ENCODE measurements at places on chromosomes 12 and 14.

DNA sequence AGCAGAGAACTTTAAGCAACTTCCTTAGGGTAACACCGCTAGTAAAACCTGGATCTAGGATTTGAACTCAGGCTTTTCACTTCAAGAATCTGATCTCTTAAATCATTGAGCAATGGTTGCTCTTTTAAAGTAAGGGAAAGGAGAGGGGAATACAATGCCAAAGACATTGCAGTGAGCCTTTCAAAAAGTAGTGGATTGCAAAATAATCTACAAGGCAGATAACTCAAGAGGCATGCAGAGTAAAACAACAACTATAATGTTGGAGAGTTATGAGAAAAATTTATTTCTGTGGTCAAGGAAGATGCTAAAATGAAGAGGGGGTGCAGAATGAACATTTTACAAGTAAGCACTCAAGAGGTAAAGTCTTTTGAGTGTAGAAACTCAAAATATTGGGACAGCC, 432.6 kb downstream of the C12orf50 start:
- no peak for DNase-seq

- no peak for DNase-seq
Observed at GRCh38 chr12:91877022-91877421, 268.6 kb downstream of the BTG1 start.

GRCh38 chr12:132137483-132138125, 6.5 kb downstream of the DDX51 start:
- DNase-seq: no peak

DNA sequence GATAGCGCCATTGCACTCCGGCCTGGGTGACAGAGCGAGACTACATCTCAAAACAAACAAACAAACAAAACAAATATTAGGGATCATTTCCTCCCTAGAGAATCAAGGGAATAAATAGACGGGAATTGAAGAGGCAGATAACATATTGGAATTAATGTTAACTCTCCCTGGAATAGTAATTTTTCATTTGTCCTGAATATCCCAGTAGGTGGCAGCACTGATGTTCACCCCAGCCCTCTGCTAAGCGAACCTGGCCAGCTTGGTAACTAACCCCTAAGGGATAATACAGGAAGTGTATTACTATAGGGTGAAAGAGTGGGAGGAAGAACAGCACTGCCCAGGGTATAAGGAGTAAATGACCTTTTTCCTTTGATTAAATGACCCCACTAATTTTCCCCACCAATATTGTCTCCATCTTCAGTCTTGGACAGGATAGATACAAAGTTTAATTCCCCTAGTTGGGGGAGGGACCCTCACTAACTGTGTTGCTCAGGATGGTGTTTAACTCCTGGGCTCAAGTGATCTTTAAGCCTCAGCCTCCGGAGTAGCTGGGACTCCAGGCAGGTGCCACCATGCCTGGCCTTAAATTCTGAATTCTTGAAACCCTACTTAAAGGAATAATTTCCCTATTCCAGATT, 40.5 kb downstream of the SLC2A14 start:
- peak; percentile 18 for DNase-seq

GRCh38 chr14:68104518-68104917, 284.9 kb downstream of the RAD51B start:
- no peak for DNase-seq

DNA sequence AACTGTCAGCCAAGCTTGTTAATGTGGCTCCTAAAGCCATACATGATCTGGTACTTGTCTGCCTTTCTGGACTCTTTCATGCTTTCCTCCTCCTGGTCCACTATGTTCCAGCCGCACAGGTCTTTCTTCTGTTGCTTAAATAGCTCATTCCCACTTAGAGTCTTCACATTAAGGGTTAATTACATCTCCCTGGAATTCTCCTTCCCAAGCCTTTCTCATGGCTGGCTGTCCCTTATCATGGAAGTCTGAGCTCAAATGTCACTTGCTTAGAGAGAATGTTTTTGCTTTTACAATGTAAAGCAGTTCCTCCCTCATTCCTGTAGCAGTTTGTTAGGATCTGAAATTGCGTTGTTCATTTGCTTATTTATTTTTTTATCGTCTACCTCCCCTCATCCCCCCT, 199.6 kb downstream of the TRHDE start:
- DNase-seq: no peak

DNA sequence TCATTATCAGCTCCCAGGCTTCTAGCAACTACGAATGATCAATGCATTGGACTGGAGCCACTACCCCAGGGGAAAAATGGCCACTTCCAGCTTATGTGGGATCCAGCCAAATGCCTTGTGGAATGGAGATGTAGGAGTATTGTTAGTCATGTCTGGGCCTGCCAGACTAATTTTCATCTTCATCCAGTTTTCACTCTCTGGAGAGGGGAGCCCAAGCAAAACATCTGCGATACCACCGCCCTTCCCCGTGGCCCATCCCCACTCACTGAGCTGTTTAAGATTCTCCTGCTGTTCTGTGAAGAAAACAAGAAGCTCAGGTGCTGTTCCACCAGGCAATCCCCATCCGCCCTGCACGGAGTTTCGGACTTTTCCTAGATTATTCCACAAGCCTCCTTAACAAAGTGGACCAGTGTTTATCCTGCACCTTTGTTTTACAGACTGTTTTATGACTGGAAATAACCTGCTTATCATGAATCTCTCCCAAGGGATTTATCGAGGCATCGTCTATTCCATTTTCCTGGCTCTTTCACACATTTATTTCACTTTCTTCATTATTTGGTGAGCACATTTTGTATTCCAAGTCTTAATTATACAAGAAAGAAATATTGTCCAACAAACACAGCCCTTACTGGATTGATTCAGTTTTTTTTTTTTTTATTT, 35.5 kb upstream of the MAX start:
- DNase-seq: no peak

DNA sequence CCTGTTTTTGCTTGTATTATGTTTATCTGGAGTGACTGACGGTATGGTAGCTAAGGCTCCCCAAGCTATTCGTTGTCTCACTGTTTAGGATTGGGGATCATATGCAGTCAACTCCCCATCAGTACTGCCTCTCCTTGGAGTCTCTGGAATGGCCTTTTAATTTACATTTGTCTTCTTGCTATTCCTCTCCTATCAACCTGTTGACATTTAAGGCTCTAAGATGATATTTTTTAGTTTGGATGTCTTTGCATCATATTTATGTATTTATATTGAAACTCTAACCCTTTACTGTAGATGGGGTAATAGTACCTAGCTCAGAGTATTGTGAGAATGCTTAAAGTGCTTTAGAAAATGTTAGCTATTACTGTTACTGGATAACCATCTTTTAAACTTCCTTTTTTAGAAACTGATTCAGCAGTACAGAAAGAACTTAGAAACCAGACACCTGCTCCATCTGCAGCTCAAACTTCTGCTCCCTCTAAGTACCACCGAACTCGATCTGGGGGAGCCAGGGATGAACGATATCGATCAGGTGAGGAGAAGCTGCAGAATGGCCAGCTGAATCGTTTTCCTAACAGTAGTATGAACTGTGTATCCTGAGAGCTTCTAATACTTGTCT, 123.5 kb upstream of the ATF1 start:
- DNase-seq: no peak

DNA sequence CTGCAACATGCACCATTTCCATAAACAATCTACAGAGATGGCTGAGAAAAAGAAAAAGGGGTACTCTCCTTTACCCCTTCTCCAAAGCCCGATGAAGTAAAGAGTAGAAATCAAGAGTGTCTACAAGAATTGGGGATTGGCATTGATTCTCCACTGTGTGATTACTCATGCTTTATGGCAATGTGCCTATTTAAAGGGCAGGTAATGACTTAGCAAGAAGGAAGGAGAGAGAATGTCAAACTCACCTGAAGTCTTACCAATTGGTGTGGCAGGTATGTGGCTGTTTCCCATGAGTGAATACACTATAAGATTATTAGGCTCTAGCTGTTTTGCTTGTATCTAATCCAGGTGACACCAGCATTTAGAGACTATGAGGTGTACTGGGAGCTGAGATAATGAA, 275.3 kb downstream of the CCER1 start:
- no peak for DNase-seq

GRCh38 chr12:43291516-43291915, 260.5 kb downstream of the ADAMTS20 start:
- DNase-seq: no peak

DNA sequence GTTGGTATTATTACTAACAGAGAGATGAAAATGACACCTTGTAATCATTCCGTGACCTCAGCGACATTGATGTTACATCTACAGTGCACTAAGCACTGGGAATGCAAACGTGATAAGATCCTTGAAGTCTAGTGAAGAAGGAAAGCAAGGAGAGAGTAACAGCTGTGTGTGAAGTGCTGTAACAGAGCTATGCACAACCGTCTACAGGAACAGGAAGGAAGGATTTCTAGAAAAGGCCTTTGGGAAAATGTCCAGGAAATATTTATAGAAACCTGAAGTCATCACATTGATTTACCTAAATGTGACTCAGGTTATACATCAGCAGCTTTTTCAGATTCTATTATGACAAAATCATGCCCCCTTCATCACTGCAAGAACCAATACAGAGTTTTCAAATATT, 304.2 kb upstream of the AMIGO2 start:
- no peak for DNase-seq

- no peak for DNase-seq
Observed at GRCh38 chr12:82366197-82366596, 7.9 kb downstream of the METTL25 start.

GRCh38 chr12:123790905-123791467, 28.9 kb downstream of the DNAH10 start:
- no peak for DNase-seq

GRCh38 chr14:77120771-77121743, 20.5 kb downstream of the ZDHHC22 start:
- no peak for DNase-seq

DNA sequence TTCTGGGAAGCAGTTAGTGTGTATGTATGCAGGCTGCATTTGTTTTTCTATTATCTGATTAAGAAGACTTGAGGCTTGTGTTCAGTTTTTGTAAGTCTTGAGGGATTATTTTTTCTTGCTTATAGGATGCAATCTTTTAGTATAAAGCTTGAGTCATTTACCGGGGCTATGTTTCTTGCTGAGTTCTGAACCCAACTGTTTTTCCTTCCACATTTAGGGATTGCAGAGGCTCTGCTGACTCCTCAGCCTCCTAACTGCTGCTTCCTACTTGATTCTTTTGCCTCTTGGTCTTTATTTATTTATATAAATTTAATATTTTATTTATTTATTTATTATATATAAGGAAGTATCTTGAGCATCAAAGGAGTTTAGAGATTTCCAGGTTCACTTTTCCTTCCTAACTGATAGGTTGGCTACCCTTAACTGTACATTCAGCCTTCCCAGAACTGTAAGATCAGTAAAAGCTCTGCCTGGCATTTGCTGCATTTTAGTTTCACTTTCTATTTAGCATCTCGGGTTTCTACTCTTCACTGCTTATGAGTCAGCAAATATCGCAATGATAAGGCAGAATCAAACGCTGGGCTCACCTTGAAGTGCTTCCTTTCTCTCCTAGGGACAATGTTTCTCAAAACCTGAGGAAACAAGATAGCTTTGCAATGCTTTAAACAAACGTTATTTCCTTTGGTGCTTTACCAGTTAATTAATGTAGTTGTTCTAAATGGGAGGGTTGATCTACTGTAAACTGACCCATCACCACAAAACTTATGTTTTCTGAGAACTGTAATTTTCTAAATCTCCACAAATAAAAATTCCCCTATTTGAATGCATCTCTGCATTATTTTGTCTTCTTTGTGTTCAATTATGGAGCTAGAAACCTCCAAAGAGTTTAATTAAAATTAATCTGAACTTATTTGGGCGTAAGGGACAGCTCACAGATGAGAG, 1183.7 kb upstream of the TMEM132C start:
- peak; percentile 47 for DNase-seq

Data from smooth muscle cell of the brain vasculature (primary cell).